Gastrocnemius medialis (tissue), 4 donors: ENCODE measurements at places on chromosomes 2 and 18. TPM values are rescaled to one million over a fixed set of nuclear protein-coding genes. Genes with fewer than 3 reads are reported as not detected.

The SCN3A gene
- 1.6 TPM for total RNA-seq

The STARD6 gene
- total RNA-seq = not detected

The AGPS gene
- total RNA-seq = 23.1 TPM

The RFX8 gene
- total RNA-seq = not detected

The LRRTM1 gene
- total RNA-seq = not detected

The PLEK gene
- total RNA-seq = 4.7 TPM

The SCG2 gene
- not detected for total RNA-seq

The NYAP2 gene
- 1.7 TPM for total RNA-seq

The ARHGAP25 gene
- total RNA-seq = 2.7 TPM

The MPPE1 gene
- 19.5 TPM for total RNA-seq

The STON1 gene
- 5.2 TPM for total RNA-seq

The CDH20 gene
- total RNA-seq = 0.51 TPM

The KIF5C gene
- 2.6 TPM for total RNA-seq

The HRH4 gene
- not detected for total RNA-seq

The SUPT7L gene
- 14.6 TPM for total RNA-seq

The FSHR gene
- not detected for total RNA-seq

The PAX8 gene
- total RNA-seq = 0.27 TPM

The TEKT4 gene
- total RNA-seq = not detected

The POTEI gene
- not detected for total RNA-seq

The CAVIN2 gene
- 35.2 TPM for total RNA-seq

The KCNG2 gene
- not detected for total RNA-seq

The FBXO41 gene
- 0.82 TPM for total RNA-seq

The KATNAL2 gene
- total RNA-seq = 0.52 TPM

The ANO7 gene
- total RNA-seq = 0.10 TPM

The CPO gene
- 0.68 TPM for total RNA-seq

The MARCO gene
- 5.9 TPM for total RNA-seq

The FHL2 gene
- 19.8 TPM for total RNA-seq

The PSMA8 gene
- total RNA-seq = not detected

The FKBP7 gene
- total RNA-seq = 1.4 TPM

The FAM237A gene
- not detected for total RNA-seq

The RAB17 gene
- not detected for total RNA-seq

The PLA2R1 gene
- 0.39 TPM for total RNA-seq
